NCI-H524 treated with DMSO at 0.1 percent for 48 hours (cell line): ENCODE measurements at places on chromosomes 1 and 21.

DNA sequence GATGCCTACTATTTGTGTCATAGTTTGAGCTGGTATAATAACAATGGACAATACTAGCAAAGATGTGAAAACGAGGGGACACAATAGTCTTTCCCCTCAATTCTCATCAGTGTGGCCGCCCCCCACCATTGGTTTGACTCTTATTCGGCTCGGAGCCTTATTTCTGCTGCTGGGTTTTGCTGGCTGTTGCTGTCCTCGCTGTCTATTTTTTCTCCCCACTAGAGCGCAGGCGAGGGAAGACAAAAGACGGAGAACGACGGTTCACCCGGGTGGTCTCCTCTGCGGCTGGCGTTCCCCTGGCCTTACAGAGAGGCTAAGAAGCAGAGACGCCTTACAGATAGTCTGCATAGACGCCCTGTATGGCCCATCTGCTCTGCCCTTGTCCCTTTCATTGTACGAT lies 19.4 kb downstream of the CLIC6 start:
- DNase-seq: no peak

DNA sequence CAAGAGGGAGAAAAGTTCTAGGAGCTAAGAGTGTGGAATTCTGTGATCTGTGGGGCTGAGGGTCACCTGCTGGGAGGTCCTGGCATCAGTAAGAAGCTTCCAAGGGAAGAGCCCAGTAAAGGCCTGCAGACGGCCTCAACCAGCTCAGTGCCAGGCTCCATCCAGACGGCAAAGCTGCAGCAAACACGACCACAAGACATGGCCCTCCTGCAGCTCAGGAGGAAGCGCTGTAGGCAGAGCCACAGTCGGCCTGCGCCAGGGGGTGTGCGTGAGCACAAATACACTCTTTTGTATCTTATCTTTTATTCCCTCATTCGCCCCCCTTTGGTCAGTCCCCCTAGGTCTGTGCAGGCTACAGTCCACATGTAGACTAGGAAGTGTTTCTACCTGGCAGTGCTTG lies 13.4 kb downstream of the C1orf174 start:
- no peak for DNase-seq

DNA sequence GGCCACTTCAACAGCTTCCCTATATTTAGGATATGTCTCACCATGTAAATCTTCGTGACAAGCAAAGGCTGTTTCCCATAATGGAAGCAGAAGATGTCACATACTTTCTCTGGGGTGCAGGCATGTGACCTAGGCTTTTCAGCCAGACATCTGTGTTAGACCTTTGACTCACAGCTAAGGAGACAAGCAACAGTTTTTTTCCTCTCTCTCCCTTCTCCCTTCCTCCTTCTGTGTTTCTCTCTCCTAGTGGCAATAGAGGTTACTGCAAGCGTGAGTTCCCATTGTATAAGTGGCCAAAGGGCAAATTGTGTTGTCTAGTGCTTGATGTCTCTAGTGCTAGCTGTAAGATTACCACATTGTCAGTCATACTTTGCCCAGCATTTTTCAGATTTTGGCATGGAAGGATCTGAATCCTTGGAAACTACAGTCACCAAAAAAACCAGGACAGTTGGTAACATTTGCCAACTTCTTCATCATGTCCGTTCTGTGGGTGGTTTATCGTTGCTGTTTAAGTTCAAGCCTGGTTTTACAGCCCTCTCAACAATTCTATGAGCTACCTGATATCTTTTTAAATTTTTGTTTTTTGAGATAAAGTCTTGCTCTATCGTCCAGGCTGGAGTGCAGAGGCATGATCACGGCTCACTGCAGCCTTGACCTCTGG lies 44.4 kb upstream of the RABGAP1L start:
- peak; percentile 20 for DNase-seq

DNA sequence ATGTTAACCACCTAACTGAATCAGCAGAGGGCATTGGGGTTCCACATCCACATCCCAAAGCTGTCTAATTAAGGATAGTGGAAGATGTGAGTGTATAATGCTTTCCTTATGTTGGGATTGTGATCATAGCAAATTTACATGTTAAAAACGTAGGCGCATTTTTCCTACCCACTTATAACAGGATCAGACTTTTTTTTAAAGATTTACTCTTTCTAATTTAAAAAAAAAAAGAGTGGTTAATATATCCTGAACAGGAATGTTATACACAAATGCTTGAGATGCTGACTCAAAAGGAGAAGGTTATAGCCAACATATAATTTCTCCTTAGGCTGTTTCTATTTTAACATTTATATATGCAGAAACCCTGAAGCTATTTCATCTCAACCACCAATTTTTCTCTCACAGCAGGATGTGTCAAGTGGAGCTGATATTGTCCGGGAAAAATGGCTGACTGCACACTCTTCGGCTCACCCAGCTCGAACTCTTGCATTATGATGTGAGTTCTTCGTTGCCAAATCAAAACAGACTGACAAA lies 40.3 kb downstream of the RGS5 start:
- no peak for DNase-seq

- no peak for DNase-seq
Observed at GRCh38 chr1:95386371-95386770, 152.4 kb downstream of the RWDD3 start.

DNA sequence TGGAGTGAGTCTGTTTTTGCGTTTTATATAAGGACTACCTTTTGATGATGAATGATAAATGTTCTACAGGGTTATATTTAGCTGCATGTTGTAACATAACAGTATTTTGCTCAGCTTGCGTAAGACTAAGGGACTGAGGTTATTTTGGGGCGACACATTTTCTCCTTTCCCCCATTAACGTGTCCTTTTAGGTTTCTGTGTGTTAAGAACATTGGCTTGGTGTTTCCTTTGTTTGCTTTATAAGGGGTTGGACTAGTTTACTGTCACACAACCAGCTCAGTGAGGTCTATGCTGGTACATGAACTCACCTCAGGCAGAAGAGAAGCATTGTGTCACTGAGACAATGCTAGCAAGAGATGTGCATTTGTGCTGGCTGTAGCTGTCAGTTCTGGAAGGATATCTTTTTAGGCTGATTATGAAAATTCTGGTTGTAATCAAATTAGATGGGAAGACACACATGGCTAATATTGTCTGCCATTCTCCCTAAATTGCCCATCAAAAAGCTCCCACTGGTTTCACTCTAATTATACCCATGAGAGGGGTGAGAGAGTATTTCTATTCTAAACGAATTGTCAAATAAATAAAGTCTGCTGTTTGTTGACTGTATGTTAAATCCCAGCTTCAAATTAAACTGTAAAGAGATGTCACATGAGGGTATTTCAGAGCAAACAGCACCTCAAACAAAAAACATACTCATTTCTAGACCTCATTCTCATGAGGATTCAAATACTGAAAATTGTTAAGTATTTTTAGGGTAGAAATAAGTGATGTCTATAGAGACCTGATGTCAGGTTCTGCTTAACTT lies 62.6 kb downstream of the CDC14A start:
- DNase-seq: no peak

DNA sequence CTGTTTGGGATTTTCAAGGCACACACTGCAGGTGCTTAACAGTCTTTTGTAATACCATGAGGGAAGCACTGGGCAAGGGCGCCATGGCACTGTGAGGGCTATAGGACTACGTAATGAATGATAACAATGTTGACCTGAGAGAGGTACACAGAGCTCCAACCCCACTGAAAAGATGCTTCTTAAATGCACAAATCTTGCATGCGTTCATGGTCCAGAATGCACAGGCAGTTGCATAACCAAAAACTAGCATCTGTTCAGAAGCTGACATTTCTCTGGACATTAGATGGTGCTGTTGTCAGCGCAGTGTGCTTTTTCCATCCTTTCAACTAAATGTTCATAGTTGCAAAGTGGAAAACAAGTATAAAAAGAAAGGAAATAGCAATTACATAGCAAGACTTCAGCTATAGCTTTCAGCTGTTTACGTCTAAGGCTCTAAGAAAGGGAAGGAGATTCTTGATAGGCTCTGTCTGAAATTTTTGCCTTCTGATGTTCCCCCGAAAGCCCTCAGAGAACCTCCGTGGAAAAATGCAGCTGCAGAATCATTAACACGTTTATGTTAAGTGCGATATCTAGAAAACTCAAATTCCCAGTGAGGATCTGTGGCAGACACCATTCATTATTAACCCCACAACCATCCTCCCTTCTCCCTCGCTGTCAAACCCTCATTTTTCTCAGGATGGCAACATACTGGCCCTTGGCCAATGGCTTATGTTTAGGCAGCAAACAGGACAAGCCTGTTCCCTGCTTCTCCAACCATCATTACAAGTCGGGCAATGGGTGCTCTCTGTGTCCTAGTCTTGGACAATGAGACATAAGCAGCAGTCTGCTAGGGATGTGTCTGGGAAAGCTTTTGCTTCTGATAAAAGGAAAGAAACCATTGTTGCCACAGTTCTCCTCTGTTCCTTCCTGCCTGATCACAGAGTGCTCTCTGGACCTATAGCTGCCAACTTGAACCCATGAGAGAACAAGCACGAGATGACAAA lies 8.2 kb upstream of the TARBP1 start:
- DNase-seq: no peak

DNA sequence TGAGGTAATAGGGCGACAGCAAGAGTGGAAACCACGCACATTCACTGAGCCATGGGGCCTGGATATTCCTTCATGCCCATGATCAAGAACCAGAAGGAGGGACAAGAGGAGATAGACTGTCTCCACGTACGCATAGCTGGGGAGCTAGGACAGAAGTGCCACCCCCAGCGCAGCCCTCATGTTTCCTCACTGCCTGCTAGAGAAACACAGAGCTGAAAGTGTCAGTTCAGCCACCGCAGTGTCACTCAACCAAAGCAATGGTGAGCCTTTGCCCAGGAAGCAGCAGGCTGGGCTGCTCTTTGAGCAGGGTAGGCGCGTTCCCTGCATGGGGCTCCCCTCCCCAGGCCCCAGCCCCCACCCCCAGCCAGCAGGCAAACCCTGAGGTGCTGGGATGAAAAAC lies 68.5 kb downstream of the STUM start:
- DNase-seq: no peak

- DNase-seq: peak; percentile 77
Observed at GRCh38 chr1:245810181-245810769, 655.5 kb downstream of the KIF26B start.

DNA sequence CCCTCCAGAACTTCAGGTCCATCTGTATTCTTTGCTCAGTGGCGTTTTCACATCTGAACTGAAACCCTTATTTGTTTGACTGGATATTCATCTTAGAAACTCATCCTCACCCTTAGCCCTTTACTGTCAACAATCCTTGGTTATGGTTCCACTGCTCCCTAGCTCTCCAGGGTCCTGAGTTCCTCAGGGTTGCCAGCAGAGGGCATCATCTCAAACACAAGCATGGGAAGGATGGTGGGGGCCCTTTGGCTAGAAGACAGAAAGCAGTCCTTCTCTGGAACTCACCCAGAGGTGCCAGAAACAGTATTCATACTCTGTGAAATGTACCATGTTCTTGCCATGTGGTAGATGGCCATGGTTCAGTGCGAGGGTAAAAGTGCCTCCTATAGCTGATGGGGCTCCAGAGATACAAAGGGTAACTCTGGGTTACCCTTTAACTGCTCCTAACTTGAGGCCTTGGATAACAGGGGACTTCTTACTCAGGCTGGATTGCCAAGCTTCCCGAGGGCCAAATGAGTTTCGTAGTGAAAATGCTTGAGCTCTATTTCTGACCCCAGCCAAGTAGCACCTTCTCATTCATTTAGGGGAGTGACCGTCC lies 11.3 kb downstream of the NCSTN start:
- DNase-seq: no peak

DNA sequence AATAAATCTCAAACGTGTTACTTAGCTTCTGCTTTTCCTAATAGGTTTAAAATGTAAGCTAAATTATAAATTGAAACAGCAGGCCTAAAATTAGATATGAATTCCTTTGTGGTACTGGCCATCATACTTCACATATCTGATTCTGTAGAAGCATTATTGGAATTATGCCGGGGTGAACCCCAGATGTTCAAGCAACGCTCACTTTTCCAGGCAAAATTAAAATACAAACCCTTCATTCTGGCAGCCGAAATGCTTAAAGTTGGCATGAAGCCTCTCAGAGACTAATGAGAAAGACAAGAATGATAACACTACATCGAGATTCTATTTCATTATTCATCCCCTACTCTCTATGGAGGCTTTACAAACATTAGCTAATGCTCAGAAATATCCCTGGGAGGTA lies 1352.7 kb upstream of the ADGRL2 start:
- no peak for DNase-seq

DNA sequence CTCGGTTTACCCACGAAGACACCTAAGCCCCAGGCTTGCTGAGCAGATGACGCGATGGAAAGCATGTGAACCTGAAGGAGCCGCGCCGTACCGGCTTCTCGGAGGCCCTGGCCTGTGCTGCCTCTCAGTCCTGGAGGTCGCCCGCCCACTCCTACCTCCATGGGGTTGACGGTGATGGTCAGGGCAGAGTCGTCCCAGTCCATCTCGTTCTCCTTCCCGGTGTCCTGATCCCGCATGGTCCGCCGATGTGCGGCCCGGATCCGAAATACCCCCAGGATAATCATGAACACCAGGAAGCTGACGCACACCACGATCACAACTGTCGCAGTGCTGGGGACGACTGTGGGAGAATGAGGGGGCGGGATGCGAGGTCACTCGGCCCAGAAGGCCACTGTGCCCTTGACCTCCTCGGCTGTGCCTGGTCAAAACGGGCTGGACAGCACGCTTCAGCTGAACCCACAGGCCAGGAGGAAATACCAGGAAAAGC lies 79.6 kb downstream of the PIK3CD start:
- DNase-seq: no peak

DNA sequence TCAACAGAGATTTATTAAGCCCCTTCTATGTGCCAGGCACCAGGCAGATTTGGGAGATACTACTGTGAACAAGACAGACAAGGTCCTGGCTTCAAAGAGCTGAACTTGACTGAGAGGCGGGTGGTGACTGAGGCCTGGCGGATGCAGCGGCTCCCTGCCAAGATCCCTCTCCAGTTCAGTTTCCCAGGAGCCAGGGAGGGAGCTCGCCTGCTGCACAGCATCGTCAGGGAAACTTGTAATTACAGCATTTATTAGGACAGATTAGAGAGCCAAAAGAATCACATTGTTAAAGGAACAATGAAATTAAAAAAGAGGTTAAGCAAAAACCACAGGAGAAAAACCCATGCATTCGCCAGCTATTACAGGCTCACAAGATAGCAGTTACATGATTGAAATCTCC lies 55.3 kb downstream of the ETS2 start:
- no peak for DNase-seq

DNA sequence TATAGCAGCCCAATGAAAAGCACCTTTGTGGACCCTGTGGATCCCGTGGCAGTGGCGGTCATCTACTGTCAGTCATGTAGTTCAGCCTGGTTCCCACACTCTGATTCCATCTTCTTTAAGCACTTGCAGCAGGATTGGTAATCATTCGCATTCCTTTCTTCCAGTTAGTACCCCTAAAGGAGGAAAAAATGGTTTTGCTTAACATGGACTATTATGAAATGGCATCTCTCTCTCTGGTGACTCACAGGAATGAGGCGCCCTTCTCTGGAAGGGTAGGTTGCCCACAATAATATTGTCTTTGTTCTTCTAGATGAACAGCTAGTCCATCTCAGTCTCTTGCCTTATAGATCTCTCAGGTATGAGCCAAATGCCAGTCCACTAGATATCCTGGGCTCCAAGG lies 127.9 kb upstream of the MROH9 start:
- no peak for DNase-seq
